ENCODE measurements at places on chromosomes 3 and 15. TPM values are rescaled to one million over a fixed set of nuclear protein-coding genes. Genes with fewer than 3 reads are reported as not detected.
A peak's percentile ranks its signal among the peaks of the same experiment; 100 is the strongest.

DNA sequence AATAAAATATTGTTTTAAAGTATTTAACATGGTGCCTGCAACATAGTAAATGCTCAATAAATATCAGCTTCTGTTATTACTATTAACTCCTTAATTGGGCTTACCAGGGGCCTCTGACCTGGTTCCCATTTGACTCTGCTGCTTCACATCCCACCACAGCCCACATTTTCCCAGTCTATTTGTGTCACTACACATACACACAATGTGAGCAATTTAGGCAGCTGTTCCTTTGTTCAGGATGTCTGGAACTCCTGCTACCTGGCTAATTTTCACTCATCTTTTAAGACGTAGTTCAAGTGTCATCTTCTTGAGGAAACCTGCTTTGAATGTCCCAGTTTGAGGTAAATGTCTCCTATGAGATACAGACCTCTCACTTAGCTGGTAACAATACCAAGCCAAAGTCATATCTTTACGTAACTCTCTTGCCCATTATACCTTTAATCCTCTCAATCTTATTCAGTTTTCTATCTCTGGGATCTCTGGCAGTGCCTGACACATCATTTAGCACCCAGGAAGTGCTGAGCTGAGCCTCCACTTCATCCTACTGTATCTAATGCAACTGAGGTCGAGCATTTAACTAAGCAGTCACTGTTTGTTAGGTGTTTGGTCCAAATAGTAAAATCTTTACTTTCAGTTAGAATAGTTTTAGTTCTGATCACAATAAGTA lies 4.4 kb downstream of the TGFBR2 start:
- peak overlapping the region; percentile 100 for H3K27ac ChIP-seq
- H3K4me3 ChIP-seq, result peak overlapping the region; percentile 96
- DNase-seq, result no peak

GRCh38 chr15:93164409-93164808 lies 75.4 kb upstream of the RGMA start:
- peaks cover 7% of the 10 kb centered on the region for H3K4me1 ChIP-seq
- H3K4me3 ChIP-seq, result no peak overlapping the region
- no peak for DNase-seq
- no peak overlapping the region for H3K27ac ChIP-seq
- peaks cover 15% of the 10 kb centered on the region for H3K27me3 ChIP-seq

- H3K4me3 ChIP-seq, result no peak overlapping the region
- H3K27ac ChIP-seq, result no peak overlapping the region
- H3K4me1 ChIP-seq, result no peaks in the 10 kb centered on the region
- DNase-seq, result no peak
- H3K27me3 ChIP-seq, result peaks cover 2% of the 10 kb centered on the region
- no peaks in the 10 kb centered on the region for H3K36me3 ChIP-seq
These were observed 16.5 kb downstream of the ALPK3 start for GRCh38 chr15:84833447-84834228.

DNA sequence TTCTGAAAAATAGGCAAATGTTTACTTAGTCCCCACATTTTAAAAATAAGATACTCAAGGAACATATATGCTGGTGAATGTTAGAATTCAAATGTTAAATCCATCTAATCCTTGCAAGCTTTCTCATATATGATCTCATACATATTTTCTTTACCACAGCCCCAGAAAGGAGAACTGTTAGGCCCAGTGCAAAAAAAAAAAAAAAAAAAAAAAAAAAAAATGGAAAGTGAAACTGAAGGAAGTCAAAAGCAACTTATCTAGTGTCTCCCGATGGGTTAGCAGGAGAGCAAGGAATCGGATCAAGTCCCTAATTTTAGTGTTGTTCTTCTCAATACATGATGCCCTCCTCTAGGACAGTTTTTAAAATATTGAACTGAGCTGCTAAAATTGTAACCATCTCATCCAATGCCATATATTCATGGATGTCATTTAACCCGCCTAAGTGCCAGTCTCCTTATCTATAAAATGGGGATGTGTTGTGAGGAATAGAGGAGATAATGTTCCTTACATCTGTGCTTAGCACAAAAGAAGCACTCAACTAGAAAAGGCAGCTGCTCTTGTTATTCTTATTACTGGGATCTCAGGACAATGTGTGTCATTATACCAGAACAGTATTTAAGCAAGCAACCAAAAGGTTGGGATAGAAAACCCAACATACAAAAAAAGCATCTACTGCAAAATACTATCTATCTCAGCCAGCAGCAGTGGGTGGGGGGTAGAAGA lies 279.7 kb downstream of the MAGI1 start:
- no peak overlapping the region for H3K4me3 ChIP-seq
- no peaks in the 10 kb centered on the region for H3K4me1 ChIP-seq
- H3K27me3 ChIP-seq, result no peaks in the 10 kb centered on the region
- no peak overlapping the region for H3K27ac ChIP-seq
- H3K36me3 ChIP-seq, result no peaks in the 10 kb centered on the region
- no peak for DNase-seq

GRCh38 chr15:92981333-92981732 lies 81.2 kb downstream of the CHD2 start:
- H3K36me3 ChIP-seq, result peaks cover 60% of the 10 kb centered on the region
- peaks cover 8% of the 10 kb centered on the region for H3K4me1 ChIP-seq
- H3K27ac ChIP-seq, result no peak overlapping the region
- H3K4me3 ChIP-seq, result no peak overlapping the region
- DNase-seq, result no peak
- H3K27me3 ChIP-seq, result no peaks in the 10 kb centered on the region

- no peak for DNase-seq
- no peaks in the 10 kb centered on the region for H3K36me3 ChIP-seq
- H3K27ac ChIP-seq, result no peak overlapping the region
- peaks cover 5% of the 10 kb centered on the region for H3K4me1 ChIP-seq
- H3K27me3 ChIP-seq, result no peaks in the 10 kb centered on the region
- no peak overlapping the region for H3K4me3 ChIP-seq
These were observed 21.6 kb downstream of the PLA2G4B start for GRCh38 chr15:41860049-41860828.

- peak overlapping the region; percentile 79 for H3K27ac ChIP-seq
- no peak for DNase-seq
- H3K4me3 ChIP-seq, result no peak overlapping the region
These were observed 20.9 kb downstream of the WNT7A start for GRCh38 chr3:13858768-13859520.

GRCh38 chr3:16183601-16184270 lies 9.3 kb downstream of the GALNT15 start:
- peaks cover 2% of the 10 kb centered on the region for H3K4me1 ChIP-seq
- no peak overlapping the region for H3K4me3 ChIP-seq
- no peak overlapping the region for H3K27ac ChIP-seq
- no peaks in the 10 kb centered on the region for H3K36me3 ChIP-seq

GRCh38 chr3:39000008-39000450 lies 51.7 kb downstream of the SCN11A start:
- H3K4me1 ChIP-seq, result no peaks in the 10 kb centered on the region
- H3K27me3 ChIP-seq, result peaks cover 11% of the 10 kb centered on the region
- peak; percentile 43 for DNase-seq
- H3K36me3 ChIP-seq, result no peaks in the 10 kb centered on the region
- no peak overlapping the region for H3K4me3 ChIP-seq
- H3K27ac ChIP-seq, result no peak overlapping the region

DNA sequence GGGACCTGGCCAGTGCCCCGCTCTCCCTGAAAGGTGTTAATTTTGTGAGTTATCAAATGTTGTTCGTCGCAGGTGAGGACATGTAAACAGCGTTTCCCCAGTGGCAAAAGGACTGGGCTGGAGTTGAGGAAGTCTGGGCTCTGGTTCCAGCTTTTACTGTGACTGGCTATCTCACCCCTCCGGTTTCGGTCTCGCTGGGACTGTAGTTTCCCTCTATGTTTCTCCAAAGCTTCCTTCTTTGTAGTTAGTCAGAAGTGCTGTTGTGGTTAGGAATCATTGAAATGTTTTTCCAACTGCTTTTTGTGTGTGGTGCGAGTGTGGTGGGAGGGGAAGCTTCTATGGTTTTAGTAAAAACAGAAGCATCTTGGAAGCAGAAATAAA lies 990 bp upstream of the CLDN1 start:
- H3K4me3 ChIP-seq, result peak overlapping the region; percentile 76
- no peak overlapping the region for H3K27ac ChIP-seq
- peaks cover 16% of the 10 kb centered on the region for H3K4me1 ChIP-seq
- no peaks in the 10 kb centered on the region for H3K36me3 ChIP-seq

DNA sequence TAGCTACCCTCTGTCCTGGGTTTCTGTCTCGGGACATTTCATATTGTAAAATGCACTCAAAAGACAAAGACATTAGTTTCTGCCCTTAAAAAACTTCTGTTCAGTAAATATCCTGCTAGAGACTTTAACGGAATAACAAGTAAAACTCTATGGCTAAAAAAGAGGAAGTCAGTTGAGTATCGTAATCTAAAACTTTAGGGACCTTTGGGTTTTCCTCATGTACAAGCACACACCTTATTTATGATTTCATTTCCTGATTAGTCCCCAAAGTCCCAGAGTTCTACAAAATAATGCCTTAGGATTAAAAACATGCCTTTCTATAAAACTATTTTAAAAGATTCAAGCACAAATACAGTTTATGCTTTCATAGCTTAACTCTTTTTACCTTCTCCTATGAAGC lies 585.9 kb downstream of the UNC13C start:
- no peak overlapping the region for H3K4me3 ChIP-seq
- H3K27ac ChIP-seq, result no peak overlapping the region
- no peaks in the 10 kb centered on the region for H3K4me1 ChIP-seq
- DNase-seq, result no peak

- no peak overlapping the region for H3K4me3 ChIP-seq
- no peaks in the 10 kb centered on the region for H3K4me1 ChIP-seq
- no peak overlapping the region for H3K27ac ChIP-seq
- no peaks in the 10 kb centered on the region for H3K36me3 ChIP-seq
- H3K27me3 ChIP-seq, result no peaks in the 10 kb centered on the region
These were observed 480.3 kb downstream of the NSUN3 start for GRCh38 chr3:94543161-94543560.

The TMEM212 gene
- total RNA-seq, result not detected

The KBTBD13 gene
- not detected for total RNA-seq

The CHRFAM7A gene
- not detected for total RNA-seq

The C2CD4A gene
- total RNA-seq, result not detected

The TP63 gene
- not detected for total RNA-seq

Data from naive thymus-derived CD8-positive, alpha-beta T cell (primary cell).